Colonic mucosa (tissue), 4 donors: ENCODE measurements at places on chromosomes 13 and 19. TPM values are rescaled to one million over a fixed set of nuclear protein-coding genes. Genes with fewer than 3 reads are reported as not detected.

DNA sequence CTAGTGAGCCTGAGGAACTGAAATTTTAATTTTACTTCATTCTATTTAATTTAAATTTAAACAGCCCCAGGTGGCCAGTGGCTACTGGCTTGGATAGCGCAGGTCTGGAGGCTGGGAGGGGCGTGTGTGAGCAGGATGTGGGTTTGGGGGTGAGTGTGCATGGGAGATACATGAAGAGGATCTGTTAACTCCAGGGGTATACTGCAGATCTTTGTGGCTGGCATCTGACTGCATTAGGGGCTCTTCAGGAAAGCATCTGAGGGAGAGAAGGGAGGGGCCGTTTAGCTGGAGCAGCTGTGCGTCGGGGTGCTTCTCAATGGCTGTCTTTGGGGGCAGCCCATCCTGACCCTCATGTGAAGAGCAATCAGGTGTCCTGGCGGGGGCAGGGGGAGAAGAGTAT lies 6.8 kb downstream of the SHANK1 start:
- peaks cover under 1% of the 10 kb centered on the region for H3K27me3 ChIP-seq
- no peak overlapping the region for H3K27ac ChIP-seq
- no peaks in the 10 kb centered on the region for H3K4me1 ChIP-seq

ZNF560 gene
- total RNA-seq = not detected

CDX2 gene
- 271 TPM for total RNA-seq

TNFAIP8L1 gene
- 24.1 TPM for total RNA-seq

GRCh38 chr19:7926021-7926726 lies at the start of gene CTXN1:
Gene CTXN1 (minus strand): TSS chr19:7926135. CDS start chr19:7925538, 597 bp downstream.
- H3K4me3 ChIP-seq = peak within 1 kb of the TSS; percentile 38
- H3K27ac ChIP-seq = no peak within 1 kb of the TSS
- no peaks in the 10 kb centered on the region for H3K36me3 ChIP-seq
- peaks cover 6% of the 10 kb centered on the region for H3K4me1 ChIP-seq
- DNase-seq = peak; percentile 83
- H3K27me3 ChIP-seq = no peaks in the 10 kb centered on the region

SULT2B1 gene
- 7.7 TPM for total RNA-seq

LYPD3 gene
- total RNA-seq = 0.42 TPM

ATXN8OS gene
- not detected for total RNA-seq

- no peaks in the 10 kb centered on the region for H3K27me3 ChIP-seq
- H3K4me1 ChIP-seq = no peaks in the 10 kb centered on the region
- H3K36me3 ChIP-seq = no peaks in the 10 kb centered on the region
- no peak overlapping the region for H3K4me3 ChIP-seq
- no peak for DNase-seq
- H3K27ac ChIP-seq = peak overlapping the region; percentile 11
Measured at GRCh38 chr13:95221971-95222732, 79.1 kb downstream of the ABCC4 start.

DNA sequence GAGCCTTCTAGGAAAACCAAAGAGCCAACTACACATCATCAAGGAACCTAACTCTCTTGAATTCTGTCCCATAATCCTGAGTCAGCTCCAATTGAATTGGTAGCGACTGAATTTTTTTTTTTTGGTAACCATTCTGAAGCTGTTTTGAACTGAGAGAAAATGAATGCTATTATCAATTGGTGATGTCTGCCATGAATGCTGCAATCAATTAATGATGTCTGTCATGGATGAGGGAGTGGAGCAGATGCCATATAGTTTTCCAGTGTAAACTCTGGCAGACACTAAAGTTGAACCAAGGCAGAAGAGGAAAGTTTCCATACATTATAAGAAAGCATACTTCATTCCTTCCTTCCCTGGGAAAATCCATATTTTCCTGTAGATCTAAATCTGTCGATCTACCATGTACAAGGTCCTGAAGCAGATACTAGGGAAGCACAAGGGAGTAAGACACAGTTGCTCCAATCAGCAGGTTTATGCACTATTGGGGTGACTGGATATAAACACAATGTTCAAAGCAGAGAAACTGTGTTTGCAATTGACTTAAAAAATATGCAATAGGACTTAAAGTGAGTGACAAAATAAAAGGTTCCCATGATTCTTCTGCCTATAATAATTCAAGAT lies 48.8 kb downstream of the MBD3L1 start:
- H3K4me1 ChIP-seq = no peaks in the 10 kb centered on the region
- no peaks in the 10 kb centered on the region for H3K36me3 ChIP-seq
- no peak overlapping the region for H3K27ac ChIP-seq
- H3K4me3 ChIP-seq = no peak overlapping the region

WTIP gene
- total RNA-seq = 3.6 TPM

DNA sequence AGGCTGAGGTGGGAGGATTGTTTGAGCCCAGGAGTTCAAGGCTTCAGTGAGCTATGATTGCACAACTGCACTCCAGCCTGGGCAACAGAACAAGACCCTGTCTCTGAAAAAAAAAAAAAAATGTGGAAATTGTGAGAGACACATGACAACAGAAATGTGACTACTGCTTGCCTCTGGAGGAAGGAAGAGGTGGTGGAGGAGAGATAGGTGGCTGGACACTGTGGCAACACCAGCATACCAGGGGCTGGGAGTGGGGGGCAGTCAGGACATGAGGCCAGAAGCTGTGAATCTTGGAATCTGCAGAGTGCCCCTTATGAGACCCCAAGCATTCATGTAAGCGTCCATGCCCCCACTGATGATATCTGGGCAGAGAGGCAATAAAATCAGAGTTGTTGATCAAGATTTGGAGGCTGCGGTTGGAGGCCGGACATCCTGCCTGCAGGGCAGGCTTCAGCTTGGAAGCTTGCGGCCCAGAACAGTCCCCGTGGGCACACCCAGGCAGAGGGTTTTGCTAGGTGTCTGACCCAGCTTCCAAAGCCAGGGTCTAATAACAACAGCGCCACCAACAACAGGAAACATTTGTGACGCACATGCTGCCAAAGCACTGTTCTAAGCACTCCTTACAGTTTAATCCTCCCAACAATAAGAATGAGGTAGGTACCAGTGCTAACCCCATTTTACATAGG lies 16.9 kb downstream of the FAM187B start:
- peak; percentile 53 for DNase-seq
- H3K27ac ChIP-seq = peak overlapping the region; percentile 44
- H3K27me3 ChIP-seq = no peaks in the 10 kb centered on the region
- H3K36me3 ChIP-seq = no peaks in the 10 kb centered on the region
- no peak overlapping the region for H3K4me3 ChIP-seq

- H3K36me3 ChIP-seq = no peaks in the 10 kb centered on the region
- H3K4me3 ChIP-seq = peak overlapping the region; percentile 24
- H3K27ac ChIP-seq = peak overlapping the region; percentile 95
- no peak for DNase-seq
Measured at GRCh38 chr13:33543089-33543459, 257.5 kb upstream of the STARD13 start.

DNA sequence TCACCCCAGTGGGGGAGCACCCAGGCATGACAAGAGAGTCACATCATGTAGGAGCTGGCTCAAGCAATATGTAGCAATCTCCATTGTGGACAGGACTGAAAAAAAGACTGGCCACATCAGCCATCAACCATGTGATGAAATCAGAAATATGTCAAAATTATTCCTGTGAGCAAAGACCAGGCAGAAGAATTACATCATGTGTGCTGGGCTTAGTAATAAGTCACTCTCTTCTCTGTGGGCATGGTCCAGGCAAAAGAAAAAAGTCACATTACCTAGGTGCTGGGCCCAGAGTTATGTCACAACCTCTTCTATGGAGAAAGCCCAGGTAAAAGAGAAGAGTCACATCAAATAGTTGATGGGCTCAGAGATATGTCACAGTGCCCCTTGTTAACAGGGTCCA lies 28.3 kb upstream of the ZNF729 start:
- no peak overlapping the region for H3K4me3 ChIP-seq
- no peaks in the 10 kb centered on the region for H3K4me1 ChIP-seq
- no peaks in the 10 kb centered on the region for H3K27me3 ChIP-seq
- no peak overlapping the region for H3K27ac ChIP-seq

TTC9B gene
- total RNA-seq = 0.30 TPM

GRCh38 chr19:13092606-13093235 lies 9.9 kb downstream of the LYL1 start:
- no peak overlapping the region for H3K4me3 ChIP-seq
- no peaks in the 10 kb centered on the region for H3K36me3 ChIP-seq
- H3K27me3 ChIP-seq = no peaks in the 10 kb centered on the region

GRCh38 chr19:55436847-55437246 lies 6.3 kb downstream of the SHISA7 start:
- H3K4me3 ChIP-seq = no peak overlapping the region
- H3K4me1 ChIP-seq = no peaks in the 10 kb centered on the region
- no peaks in the 10 kb centered on the region for H3K36me3 ChIP-seq
- no peak for DNase-seq

GRCh38 chr19:38543807-38544568 lies 73.8 kb downstream of the MAP4K1 start:
- H3K27ac ChIP-seq = no peak overlapping the region
- DNase-seq = peak; percentile 40

ZNF83 gene
- 19.7 TPM for total RNA-seq

DNA sequence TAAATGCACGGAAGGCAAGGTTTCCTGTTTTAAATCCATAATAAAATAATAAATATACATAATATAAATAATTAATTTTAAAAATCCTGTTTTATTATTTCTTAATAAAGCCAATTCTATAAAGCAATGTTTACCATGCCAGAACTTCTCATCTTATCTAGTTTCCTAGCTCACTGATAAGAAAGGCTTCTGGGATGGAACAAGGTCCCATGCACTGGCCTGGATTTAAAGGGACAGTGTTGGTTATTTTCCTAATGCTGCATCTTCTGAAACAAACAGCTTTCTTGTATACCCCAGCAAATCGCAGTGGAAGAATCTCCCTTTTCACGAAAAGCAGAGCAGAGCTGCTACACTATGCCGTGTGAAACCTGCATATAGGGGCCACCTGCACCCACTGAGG lies 68.8 kb downstream of the LNX2 start:
- H3K27me3 ChIP-seq = no peaks in the 10 kb centered on the region
- H3K4me3 ChIP-seq = no peak overlapping the region
- H3K27ac ChIP-seq = no peak overlapping the region
- no peak for DNase-seq
- no peaks in the 10 kb centered on the region for H3K4me1 ChIP-seq
- H3K36me3 ChIP-seq = no peaks in the 10 kb centered on the region

DNA sequence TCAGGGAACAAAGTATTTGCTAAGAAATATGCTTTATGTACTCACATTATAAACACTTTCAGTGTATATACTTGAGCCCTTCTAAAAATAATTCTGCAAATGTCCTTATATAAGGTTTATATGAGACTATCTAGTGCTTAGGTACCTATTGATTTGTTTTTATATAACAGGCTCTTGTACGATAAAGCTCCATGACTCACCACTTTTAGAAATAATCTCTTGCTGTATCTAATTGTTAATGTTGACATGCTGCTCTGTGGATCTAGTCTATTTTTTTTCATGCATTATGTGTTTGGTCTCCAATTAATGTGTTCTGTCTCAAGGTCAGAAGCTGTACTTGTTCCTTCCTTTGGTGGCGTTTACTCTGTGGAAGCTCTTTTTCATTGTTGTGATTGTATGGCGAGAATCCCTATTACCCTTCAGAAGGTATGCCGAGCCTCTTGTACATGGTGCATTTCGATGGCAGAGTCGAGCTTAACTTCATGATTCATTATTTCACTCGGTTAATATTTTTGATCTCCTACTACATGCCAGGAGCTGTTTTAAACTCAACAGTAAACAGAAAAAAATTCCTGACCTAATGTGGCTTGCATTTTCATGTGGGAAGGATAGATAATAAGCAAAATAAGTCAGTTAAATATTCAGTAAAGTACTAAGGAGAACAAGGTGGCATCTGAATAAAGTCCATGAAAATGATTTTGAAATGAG lies 361.6 kb downstream of the COG6 start:
- H3K27ac ChIP-seq = no peak overlapping the region
- no peak overlapping the region for H3K4me3 ChIP-seq
- DNase-seq = no peak
- no peaks in the 10 kb centered on the region for H3K4me1 ChIP-seq
- H3K36me3 ChIP-seq = no peaks in the 10 kb centered on the region

GRCh38 chr13:108326309-108326708 lies 56.8 kb downstream of the TNFSF13B start:
- no peak overlapping the region for H3K4me3 ChIP-seq
- no peaks in the 10 kb centered on the region for H3K36me3 ChIP-seq
- no peaks in the 10 kb centered on the region for H3K4me1 ChIP-seq
- H3K27ac ChIP-seq = no peak overlapping the region
- H3K27me3 ChIP-seq = no peaks in the 10 kb centered on the region
- DNase-seq = peak; percentile 19

DNA sequence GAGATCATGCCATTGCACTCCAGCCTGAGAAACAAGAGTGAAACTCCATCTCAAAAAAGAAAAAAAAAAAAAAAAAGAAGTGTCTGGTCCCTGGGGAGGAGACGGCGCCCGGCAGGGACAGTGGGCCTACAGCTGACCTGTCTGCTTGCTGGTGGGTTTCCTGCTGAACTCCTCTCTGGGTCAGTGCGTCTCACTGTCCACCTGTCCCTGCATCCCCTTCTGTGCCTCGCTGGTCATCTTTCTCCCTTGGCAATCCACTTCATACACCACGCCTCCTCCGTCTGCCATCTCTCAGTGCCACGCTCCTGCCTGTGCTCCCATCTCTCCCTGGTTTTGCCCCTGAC lies 63.4 kb downstream of the ACSBG2 start:
- H3K27ac ChIP-seq = no peak overlapping the region
- H3K4me1 ChIP-seq = peaks cover 4% of the 10 kb centered on the region
- H3K27me3 ChIP-seq = no peaks in the 10 kb centered on the region

DNA sequence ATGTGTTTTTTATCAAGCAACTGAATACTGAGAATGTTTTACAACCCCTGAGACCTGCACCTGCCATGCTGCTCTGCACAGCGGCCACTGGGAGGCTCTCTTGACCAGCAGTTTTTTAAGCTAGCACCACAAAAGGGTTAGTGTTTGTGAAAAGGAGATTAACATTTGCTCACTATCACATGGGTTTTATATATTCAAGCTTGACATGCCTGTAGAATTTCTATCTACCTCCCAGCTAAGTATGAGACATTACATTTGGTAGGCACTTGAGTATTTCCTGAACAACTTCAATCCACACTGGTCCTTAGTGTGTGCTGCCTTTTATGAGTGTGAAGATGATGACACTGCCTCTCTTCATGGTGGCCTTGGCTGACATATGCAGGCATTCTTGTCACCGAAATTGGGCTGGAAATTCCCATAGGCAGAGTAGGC lies 1238.9 kb downstream of the UQCRFS1 start:
- no peaks in the 10 kb centered on the region for H3K27me3 ChIP-seq
- DNase-seq = peak; percentile 24
- H3K36me3 ChIP-seq = no peaks in the 10 kb centered on the region
- H3K4me1 ChIP-seq = no peaks in the 10 kb centered on the region

MEIS3 gene
- 2.6 TPM for total RNA-seq

- no peaks in the 10 kb centered on the region for H3K36me3 ChIP-seq
- no peak overlapping the region for H3K4me3 ChIP-seq
- H3K4me1 ChIP-seq = no peaks in the 10 kb centered on the region
Measured at GRCh38 chr13:103663996-103664395, 597.8 kb upstream of the SLC10A2 start.

- H3K27me3 ChIP-seq = no peaks in the 10 kb centered on the region
- H3K4me3 ChIP-seq = peak within 1 kb of the TSS; percentile 76
- H3K27ac ChIP-seq = peak within 1 kb of the TSS; percentile 52
- no peaks in the 10 kb centered on the region for H3K36me3 ChIP-seq
- DNase-seq = peak; percentile 58
Measured at GRCh38 chr13:32031025-32031814, at the start of gene FRY. Gene FRY (plus strand): TSS chr13:32031774. CDS start chr13:32031796, 22 bp downstream.
